ENCODE measurements at places on chromosomes 12 and 14.

GRCh38 chr12:131860472-131861260 is 32.5 kb downstream of the MMP17 start:
- no peak for DNase-seq

DNA sequence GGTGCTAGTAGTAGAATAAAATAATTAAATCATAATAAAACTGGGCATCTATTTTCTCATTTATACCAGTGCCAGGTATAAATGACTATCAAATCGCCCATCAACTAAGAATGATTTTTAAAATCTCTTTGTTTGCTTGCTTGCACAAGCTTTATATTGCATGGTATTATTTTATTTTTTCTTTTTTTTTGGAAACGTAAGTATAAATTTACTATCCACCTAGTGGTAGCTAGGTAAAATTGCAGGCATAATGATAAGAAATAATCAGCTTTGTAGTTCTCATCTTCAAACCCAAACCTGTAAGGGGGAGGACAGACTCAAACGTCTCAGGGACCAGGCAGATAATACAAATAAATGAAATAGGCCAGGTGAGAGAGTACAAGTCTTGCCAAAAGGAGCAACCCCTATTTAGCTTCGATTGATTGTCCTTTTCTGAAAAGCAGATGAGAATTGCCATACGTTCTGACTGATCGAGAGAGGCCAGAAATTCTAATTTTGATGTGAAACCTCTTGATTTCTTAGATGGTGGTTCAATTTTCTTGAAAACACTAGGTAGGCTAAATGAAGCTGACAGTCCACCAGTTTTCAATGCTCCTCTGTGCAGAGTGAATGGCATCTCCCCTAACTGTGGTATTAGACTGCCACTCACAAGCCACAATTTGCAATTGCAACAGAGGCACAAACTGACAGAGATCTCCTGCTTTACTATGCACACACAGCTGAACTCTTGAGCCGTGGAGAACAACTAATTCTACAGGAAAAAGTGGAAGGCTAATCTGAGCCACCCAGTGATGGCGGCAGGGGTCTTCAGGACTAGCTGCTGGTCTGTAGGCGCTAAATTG is 189.3 kb downstream of the DACT1 start:
- DNase-seq, result no peak

DNA sequence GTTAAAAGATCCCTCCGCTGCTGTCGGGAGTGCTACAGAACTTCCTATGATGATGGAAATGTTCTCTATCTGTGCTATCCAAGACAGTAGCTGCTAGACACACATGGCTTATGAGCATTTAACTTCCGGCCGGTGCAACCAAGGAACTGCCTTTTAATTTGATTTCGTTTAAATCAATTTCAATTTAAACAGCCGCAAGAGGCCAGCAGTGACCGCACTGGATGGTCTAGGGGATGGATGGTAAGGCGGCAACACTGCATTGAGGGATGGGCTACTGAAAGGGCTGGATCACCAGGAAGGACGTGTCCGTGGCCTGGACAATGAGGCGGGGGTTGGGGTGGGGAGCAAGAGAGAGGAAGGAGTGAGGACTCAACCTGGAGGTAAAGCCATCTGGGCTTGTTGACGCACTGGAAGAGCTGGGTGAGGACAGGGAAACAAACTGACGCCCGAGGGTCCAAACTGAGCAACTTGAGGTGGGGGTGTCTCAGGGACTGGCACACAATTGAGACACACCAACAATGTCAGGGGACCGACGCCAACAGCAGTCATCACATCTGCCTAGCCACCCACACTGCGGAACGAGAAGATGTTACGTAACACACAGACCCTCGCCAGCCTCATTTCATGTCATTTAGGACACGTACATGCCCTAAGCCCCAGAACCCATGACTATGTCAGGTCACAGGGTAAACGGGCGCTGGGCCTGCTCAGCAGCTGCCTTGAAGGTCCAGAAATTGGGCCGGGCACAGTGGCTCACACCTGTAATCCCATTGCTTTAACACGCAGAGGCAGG is 57.6 kb downstream of the SCARB1 start:
- no peak for DNase-seq

DNA sequence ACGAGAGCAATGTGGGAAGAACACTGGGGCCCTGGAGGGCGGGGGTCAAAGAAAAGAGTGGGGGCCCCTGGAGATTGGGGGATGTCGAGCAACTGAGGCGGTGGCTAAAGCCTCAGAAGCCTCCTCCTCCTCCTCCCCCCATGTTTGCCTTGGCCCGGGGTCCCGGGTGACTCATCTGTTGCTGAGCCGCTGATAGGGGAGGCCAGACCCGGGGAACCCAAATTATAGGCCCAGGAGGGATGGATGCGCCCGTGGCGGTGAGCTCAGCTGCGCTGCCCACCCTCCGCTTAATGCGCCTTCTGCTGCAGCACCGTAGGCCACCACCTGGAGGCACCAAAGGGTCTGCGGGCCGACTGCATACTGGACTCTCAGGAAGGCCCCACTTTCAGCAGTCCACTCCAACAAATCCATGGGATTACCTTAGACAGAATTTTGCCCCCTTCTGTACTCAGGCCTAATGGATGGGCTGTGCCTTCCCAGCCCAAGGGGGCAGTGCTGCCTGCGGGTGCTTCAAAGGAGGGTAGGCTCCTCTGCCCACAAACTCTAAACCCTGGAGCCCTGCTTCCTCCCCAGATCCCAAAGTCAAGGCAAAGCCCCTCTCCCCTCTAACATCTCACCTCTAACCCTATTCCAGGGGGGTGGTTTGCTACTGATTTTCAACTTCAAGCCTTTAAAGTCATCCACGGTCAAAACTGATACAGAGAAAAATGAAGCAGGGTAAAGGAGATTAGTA is 2.6 kb upstream of the WNT10B start:
- no peak for DNase-seq

- DNase-seq, result no peak
These were observed 11.4 kb upstream of the ORAI1 start for GRCh38 chr12:121614872-121615467.

- no peak for DNase-seq
These were observed 2.9 kb downstream of the SLC6A12 start for GRCh38 chr12:211142-211465.
